ENCODE measurements at places on chromosomes 4 and X.

GRCh38 chr4:137934046-137934445 lies 308.1 kb downstream of the SLC7A11 start:
- DNase-seq = no peak

- no peak for DNase-seq
Observed at GRCh38 chr4:1344696-1345095, 2.3 kb upstream of the UVSSA start.

- no peak for DNase-seq
Observed at GRCh38 chr4:142567620-142568451, 278.3 kb downstream of the INPP4B start.

DNA sequence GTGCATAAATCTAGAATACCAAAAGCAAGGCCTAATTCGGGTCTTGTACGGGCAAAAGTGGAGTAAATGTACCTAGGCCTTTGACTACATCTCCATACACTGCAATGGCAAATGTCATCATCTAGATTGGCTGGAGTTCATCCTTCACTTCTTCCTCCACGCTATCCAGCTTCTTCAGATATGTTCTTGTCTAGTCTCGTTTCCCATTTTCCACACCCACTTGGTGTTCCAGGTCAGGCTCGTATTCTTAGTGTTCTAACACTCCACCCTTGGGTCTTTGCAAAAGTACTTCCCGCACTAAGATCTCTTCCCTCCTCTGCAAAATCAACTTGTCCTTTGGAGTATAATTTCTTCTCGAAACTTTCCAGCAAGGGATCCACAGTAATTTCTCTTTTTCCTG lies 1.4 kb downstream of the COQ2 start:
- no peak for DNase-seq

GRCh38 chrX:52574416-52575275 lies 57.8 kb upstream of the XAGE1B start:
- DNase-seq = peak; percentile 0

GRCh38 chr4:156977435-156978160 lies 6.0 kb upstream of the PDGFC start:
- no peak for DNase-seq

GRCh38 chr4:71257761-71258160 lies 81.1 kb upstream of the SLC4A4 start:
- DNase-seq = no peak

- DNase-seq = no peak
Observed at GRCh38 chr4:109820563-109820962, 5.0 kb downstream of the GAR1 start.

- DNase-seq = no peak
Observed at GRCh38 chr4:165398570-165398969, 19.8 kb downstream of the CPE start.

DNA sequence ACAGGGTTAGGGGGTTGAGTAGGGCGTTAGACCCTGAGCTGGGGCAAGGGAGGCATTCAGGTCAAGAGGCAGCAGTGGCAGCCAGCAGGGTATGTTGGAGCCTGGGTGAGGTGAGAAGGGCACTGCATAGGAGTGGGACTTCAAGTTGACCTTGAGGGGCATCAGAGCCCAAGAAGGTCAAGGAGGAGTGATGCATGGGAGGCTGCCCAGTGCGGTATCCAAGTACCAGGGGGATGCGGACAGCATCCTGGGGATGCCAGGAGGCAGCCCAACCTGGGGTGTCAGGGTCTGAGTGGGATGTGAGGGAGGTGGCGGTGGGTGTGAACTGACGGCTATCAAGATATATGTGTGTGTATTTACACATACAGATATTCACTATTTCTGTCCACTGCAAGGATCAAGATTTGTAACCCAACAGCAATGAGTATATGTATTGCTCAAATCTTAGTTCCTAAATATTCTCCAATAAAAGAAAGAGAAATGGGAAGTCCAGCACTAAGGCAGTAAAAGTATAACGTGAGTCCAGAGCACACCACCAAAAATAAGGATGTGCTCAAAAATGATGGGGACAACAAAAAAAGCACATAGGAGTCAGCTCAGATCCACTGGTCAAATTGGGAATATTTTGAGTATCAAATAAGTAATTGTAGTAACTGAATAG lies 9.8 kb upstream of the DCLK2 start:
- DNase-seq = no peak

DNA sequence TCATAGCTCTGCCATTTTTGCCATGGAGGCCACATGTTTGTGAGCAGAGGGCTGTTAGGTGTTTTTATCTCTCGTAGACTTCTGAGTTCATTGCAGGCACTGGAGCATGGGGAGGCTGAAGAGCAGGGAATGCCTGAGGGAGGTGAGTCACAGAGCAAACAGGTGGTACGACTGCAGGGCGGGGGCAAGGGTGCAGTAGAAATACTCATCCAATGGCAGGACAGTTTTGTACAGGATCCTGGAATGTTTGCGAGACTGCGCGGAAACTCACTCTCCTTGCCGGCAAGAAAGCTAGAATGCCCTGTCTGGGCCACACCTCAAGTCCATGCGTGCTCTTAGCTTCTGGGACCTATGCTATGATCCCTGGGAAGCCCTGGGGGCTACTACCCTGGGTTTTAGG lies 20.0 kb upstream of the VCX2 start:
- no peak for DNase-seq

- DNase-seq = no peak
Observed at GRCh38 chr4:152785639-152786615, 6.2 kb downstream of the ARFIP1 start.

GRCh38 chr4:182778222-182778982 lies 138.8 kb downstream of the DCTD start:
- DNase-seq = no peak

Measured in activated CD4-positive, alpha-beta T cell treated with anti-CD3 and anti-CD28 coated beads, Interleukin-2, amount 50 U/mL, for 4 hours (primary cell).